ENCODE measurements at places on chromosomes 2 and 18. TPM values are rescaled to one million over a fixed set of nuclear protein-coding genes. Genes with fewer than 3 reads are reported as not detected.

The FLACC1 gene
- 3.7 TPM for total RNA-seq

DNA sequence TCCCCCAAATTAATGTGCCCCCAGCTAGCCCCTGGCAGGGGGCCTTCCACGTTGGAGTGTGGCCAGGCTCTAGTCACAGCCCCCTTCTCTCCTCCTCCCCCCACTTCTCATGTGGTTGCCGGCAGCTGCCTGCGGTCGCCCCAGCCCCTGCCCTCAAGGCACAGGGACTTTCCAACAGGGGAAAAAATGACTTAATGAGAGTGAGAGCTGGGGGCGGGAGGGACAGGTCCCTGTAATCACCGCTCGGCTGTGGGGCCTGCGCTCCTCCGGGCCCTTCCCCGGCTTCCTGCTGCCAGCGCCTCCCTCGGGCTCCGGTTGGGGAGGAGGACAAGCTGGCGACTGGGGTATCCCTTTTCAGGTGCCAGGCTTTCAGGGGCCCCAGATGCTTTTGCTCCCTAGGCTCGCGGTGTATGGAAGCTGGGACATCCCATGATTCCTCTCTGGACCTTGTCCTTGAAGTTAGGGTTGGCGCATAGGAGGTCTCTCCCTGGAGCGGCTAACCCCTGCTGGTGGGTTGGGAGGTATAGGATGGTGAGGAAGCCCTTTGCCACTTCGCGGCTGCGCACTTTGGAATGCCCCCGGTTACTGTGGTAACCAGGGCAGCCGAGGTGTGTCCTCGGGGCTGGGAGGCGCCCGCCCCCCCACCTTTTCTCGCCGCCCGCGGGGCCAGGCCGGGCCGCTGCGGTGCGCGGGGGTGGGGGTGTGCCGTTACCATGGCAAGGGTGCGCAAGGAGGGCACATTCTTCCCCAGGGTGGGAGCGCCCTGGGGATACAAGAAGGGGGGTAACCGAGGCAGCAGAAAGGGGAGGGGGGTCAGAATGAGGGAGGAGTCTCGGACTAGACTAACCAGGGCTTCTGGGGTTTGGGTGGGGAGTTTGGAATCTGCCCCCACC lies 16.1 kb downstream of the WNT10A start:
- H3K4me3 ChIP-seq, result peak overlapping the region; percentile 73
- H3K36me3 ChIP-seq, result no peaks in the 10 kb centered on the region
- peaks cover 58% of the 10 kb centered on the region for H3K4me1 ChIP-seq
- peak; percentile 91 for DNase-seq
- H3K27ac ChIP-seq, result peak overlapping the region; percentile 60

The YES1 gene
- 15.3 TPM for total RNA-seq

DNA sequence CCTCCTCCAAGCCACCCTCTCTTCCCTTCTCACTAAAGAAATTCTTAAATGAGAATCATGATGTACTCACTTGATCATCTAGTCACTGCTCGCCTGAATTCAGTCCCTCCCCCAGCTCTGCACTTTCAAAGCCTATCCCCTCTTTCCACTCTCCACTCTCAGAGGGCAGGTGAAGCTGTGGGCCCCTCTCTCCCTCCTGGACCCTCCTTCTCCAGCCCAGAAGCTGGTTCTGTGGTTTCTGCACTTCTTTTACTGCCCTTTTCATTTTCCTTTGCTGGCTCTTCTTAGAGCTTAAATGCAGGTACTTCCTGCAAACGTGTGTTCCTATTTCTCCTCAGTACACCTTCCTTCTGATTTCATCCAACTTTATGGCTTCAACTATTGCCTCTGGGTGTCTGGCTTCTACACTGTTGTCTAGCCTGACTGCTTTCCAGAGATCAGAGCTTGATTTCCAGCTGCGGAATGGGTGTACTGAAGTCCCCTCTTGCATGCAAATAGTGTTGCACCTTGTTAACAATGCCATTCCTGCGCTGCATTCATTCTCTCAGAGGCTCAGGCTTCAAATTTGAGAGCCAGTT lies 15.3 kb upstream of the TXNDC2 start:
- H3K4me1 ChIP-seq, result peaks cover 20% of the 10 kb centered on the region
- H3K27me3 ChIP-seq, result peaks cover 44% of the 10 kb centered on the region
- DNase-seq, result no peak

- no peak for DNase-seq
- no peak overlapping the region for H3K4me3 ChIP-seq
- H3K36me3 ChIP-seq, result no peaks in the 10 kb centered on the region
- peaks cover 15% of the 10 kb centered on the region for H3K27me3 ChIP-seq
Measured at GRCh38 chr18:54947091-54947490, 12.2 kb downstream of the CCDC68 start.

DNA sequence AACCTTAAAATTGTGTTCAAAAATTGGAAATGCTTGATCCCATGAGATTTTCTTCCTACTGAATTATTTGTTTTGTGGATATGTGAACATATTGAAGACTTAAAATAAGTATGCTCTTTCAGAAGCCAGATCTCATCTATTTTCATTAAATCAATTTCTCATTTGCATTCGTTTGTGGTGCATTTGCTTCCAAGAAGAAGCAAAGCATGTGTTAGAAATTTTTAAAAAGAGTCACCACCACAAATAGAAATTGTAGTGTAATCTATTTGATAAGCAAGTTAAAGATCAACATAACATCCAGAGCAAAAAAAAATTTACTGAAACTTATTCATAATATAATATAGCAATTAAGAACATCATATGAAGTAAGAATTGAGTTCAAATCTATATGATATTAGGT lies 300.9 kb upstream of the SYT4 start:
- no peaks in the 10 kb centered on the region for H3K27me3 ChIP-seq
- no peaks in the 10 kb centered on the region for H3K36me3 ChIP-seq

The HADHA gene
- 108 TPM for total RNA-seq

DNA sequence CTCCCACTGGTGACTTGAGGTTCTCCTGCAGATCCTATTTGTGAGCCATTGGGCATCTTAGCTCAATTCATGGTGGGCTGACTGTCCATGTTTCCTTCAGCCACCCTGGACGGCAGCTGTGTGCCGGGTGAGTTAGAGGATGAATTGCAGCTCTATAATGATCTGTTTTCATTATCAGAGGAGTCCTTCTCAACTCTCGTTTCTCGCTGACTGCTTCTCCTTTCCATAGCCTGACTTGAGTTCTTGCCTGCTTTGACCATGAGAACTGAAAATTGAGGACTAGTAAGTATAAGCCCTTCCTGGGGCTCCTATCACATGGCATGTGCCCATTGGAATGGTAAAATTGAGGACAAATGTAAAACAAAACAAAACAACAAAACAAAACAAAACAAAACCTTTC lies 121.8 kb downstream of the CDC42EP3 start:
- no peak for DNase-seq
- H3K4me3 ChIP-seq, result no peak overlapping the region
- peaks cover 15% of the 10 kb centered on the region for H3K4me1 ChIP-seq
- H3K27me3 ChIP-seq, result no peaks in the 10 kb centered on the region
- no peaks in the 10 kb centered on the region for H3K36me3 ChIP-seq
- H3K27ac ChIP-seq, result no peak overlapping the region

- no peak for DNase-seq
- peaks cover 4% of the 10 kb centered on the region for H3K36me3 ChIP-seq
- H3K27me3 ChIP-seq, result no peaks in the 10 kb centered on the region
- peaks cover 16% of the 10 kb centered on the region for H3K4me1 ChIP-seq
- H3K27ac ChIP-seq, result no peak overlapping the region
Measured at GRCh38 chr2:9558948-9559381, 3.3 kb upstream of the ADAM17 start.

DNA sequence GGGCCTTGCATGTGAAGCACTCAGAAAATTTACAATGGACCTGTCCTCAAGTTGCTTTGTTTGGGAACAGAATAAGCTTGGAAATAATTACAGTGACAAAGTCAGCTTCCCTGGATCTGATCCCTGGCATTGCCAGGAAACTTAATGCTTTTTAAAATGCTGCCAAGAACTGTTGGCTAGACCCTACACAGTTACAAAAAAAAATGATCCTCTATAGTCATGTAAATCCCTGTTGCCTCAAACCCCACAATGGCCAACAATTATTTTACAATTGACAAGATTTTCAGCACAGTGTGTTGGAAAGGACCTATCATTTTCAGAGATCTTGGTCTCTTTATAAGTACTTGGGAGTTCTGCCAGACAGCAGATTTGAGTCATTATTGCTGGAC lies 470.4 kb upstream of the ACVR2A start:
- DNase-seq, result no peak
- no peak overlapping the region for H3K27ac ChIP-seq
- H3K27me3 ChIP-seq, result no peaks in the 10 kb centered on the region
- no peak overlapping the region for H3K4me3 ChIP-seq
- no peaks in the 10 kb centered on the region for H3K4me1 ChIP-seq

GRCh38 chr2:48227617-48228344 lies 302.2 kb upstream of the STON1 start:
- H3K27me3 ChIP-seq, result no peaks in the 10 kb centered on the region
- no peaks in the 10 kb centered on the region for H3K36me3 ChIP-seq
- no peak overlapping the region for H3K27ac ChIP-seq
- DNase-seq, result no peak

DNA sequence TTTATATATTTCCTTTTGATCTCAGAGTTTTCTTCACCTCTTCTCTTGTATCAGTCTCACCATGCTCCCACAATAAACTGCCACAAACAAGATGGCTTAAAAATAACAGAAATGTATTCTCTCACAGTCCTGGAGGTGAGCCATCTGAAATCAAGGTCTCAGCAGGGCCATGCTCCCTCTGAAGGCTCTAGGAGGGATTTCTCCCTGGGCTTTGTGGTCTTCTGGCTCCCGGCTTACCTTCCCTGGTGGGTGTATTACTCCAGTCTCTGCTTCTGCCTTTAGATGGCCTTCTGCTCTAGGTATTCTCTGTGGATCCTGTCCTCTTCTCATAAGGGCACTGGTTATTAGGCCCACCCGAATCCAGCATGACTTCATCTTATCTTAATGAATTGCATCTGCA lies 994.7 kb upstream of the POU3F3 start:
- no peaks in the 10 kb centered on the region for H3K4me1 ChIP-seq
- no peak overlapping the region for H3K27ac ChIP-seq
- DNase-seq, result no peak
- no peaks in the 10 kb centered on the region for H3K27me3 ChIP-seq
- no peaks in the 10 kb centered on the region for H3K36me3 ChIP-seq
- H3K4me3 ChIP-seq, result no peak overlapping the region

The PLGLB2 gene
- 2.6 TPM for total RNA-seq

DNA sequence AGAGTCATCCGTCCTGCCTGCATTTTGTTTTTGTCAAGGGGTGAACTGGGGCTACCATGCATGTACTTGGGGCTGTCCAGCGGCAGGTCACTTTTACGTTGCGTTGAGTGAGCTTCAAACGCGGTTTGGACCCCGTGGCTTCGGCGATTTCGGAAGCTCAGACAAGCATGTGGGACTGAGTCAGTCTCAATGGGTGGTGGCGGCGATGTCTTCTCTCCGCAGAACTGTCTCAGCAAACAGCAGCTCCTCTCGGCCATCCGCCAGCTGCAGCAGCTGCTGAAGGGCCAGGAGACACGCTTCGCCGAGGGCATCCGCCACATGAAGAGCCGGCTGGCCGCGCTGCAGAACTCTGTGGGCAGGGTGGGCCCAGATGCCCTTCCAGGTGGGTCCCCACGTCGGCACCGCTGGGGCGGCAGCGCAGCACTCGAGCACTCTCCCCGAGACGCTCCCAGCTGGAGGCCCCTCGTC lies 21.3 kb downstream of the FBLN7 start:
- peaks cover 34% of the 10 kb centered on the region for H3K4me1 ChIP-seq
- H3K27ac ChIP-seq, result no peak overlapping the region
- no peak overlapping the region for H3K4me3 ChIP-seq
- H3K36me3 ChIP-seq, result no peaks in the 10 kb centered on the region
- DNase-seq, result no peak
